ENCODE measurements at places on chromosomes 2 and 18.

DNA sequence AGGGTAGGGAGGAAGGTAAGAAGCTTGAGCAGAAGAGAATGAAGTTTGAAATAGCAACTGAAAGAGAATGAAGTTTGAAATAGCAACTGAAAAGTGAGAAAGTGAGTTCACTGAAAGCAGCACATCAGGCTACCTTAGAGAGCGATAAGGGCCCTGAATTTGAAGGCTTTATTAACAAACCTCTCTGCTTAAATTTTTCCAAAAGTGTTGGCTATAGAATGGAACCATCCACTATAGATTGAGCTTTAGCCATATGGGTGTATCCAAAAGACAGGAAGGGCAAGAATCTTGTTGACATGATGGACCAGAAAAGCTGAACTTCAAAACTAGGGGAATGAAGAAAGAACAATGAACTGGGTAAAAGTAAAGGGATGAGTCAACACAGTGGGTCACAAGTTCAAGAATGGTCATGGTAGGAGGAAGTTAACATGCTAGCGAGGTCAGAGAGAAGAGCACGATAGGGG, 122.5 kb downstream of the ASXL3 start:
- DNase-seq = no peak

DNA sequence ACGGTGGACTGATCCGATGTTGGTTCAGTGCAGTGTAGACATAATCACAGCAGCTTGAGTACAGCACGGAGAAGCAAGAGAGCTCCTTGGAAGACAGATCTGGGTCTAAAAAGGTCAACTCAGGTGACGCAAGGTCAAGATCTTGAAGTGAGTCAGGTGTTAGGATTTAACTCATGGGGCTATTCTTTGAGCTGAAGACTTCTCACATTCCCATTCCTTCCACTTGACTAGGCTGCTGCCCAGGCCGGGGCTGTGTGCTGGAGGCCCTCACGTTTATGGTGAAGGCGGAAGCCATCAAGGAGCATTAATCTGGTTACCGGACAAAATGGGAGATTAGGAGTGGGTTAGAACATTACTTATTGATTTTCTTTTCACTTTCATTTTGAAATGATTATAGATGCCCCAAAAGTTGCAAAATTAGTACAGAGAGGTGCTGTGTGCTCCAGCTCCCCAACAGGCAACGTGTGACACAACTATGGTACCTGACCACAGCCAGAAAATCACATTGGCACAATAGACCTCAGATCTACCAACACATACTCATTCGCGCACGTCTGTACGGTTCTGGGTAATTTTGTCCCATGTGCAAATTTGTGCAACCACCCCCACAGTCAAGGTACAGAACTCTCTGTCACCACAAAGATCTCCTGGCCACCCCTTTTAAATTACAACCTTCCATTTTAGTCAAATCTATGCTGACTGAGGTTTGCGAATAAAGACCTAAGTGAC, 77.6 kb upstream of the SEC11C start:
- no peak for DNase-seq

DNA sequence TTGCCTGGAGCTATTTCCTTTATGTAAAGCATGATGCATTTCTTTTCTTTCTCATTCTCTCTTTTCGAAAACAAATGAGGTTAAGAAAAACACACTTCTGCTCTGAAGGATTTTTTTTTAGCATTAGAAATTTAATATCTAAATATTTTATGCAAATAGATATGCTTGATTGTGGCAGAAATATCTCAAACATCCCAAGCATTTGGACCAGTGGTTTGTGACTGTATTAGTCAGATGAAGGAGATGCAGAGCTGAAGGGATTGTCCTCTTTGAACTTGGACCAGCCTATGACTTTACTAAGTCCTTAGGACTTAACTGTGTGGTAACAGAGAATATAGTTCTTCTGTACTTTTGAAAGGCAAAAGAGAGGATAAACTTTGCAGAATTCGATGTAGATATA, 335.9 kb upstream of the NT5C1B start:
- DNase-seq = no peak

DNA sequence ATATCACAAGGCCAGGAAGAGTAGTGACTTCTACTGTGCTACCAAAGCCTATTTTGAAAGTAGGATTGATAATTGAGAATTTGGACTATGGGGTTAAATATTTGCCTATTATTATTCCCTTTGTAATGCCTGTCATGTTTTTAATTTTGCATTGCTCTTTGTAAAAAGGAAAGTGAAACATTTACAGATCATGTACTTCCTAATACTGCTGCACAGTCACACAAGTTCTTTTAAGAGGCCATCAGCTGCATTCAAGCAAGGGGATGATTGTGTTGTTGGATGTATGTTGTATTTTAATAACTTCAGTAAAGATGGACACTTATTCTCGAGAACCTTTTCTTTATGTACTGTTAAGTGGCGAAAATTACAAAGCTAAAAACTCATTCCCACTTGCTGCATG, 70.1 kb downstream of the PLEKHA3 start:
- no peak for DNase-seq

DNA sequence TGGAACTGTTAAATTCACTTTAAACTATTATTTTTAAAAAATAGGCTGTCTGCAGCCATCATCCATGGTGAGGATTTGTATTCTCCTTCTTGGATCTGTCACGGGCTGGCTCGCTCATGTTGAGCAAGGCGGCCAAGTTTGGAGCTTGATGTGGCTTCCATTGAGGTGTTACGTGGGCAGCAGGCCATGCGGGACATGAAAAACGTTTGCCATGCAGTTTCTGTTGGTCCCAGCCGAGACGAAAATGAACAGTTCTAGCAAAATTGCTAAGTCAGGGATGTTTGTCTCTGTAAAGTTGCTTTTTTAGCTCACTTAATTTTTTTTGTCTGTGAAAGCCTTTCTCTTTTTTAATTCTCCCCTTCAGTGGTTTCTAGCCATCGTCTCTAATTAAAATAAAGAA, 70.2 kb upstream of the MGAT5 start:
- DNase-seq = no peak

DNA sequence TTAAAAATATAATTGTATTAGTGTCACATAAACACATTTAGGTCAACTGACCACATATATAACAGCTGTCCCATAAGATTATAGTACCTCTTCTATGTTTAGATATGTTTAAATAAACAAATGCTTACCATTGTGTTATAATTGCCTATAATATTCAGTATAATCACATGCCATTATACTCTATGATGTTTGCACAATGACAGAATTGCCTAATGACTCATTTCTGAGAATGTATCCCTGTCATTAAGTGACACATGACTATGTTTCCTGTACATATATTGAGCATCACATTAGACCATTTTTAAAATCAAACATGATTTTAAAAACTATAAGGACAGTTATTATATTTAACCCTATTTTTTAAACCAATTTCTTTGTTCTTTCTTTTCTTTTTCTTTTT, 89.8 kb downstream of the HS6ST1 start:
- peak; percentile 57 for DNase-seq

Data from Panc1 (cell line).